ENCODE measurements at places on chromosomes 6 and 20.
A peak's percentile ranks its signal among the peaks of the same experiment; 100 is the strongest.

GRCh38 chr6:75800133-75800532, 51.1 kb downstream of the MYO6 start:
- no peak for DNase-seq

DNA sequence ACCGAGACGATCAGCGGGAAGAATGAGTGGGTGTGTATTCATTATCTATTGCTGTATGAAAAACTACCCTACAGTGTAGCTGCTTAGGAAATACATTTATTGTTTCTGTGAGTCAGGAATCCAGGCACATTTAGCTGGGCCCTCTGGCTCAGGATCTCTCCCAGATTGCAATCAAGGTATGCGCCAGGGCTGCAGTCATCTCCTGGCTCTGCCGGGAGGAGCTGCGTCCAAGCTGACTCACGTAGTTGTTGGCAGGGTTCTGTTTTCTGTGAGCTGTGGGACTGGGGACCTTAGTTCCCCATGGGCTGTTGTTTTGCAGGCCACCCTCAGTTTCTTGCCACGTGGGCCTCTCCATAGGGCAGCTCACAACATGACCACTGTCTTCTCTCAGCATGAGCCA, 68.2 kb upstream of the FUCA2 start:
- DNase-seq = no peak

- DNase-seq = no peak
Observed at GRCh38 chr6:146542881-146543210, 787 bp upstream of the RAB32 start.

DNA sequence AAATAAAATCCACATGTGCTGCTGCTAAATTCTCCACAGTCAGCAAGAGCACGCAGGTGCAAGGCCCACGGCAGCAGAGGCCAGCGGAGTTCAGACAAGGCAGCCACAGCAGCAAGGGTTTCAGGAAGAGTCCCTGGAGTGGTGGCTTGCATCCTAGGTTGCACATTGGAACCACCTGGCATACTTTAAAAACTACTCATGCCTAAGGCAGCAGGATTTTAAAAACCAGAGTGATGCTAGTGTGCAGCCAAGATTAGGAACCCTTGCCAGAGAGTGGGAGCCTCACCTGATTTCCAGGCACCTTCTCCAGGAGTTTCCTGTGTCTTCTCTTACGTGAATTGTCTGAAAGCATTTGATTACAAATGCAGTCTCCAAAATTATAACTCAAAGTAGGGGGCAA, 104.0 kb upstream of the GPR6 start:
- peak; percentile 13 for DNase-seq

DNA sequence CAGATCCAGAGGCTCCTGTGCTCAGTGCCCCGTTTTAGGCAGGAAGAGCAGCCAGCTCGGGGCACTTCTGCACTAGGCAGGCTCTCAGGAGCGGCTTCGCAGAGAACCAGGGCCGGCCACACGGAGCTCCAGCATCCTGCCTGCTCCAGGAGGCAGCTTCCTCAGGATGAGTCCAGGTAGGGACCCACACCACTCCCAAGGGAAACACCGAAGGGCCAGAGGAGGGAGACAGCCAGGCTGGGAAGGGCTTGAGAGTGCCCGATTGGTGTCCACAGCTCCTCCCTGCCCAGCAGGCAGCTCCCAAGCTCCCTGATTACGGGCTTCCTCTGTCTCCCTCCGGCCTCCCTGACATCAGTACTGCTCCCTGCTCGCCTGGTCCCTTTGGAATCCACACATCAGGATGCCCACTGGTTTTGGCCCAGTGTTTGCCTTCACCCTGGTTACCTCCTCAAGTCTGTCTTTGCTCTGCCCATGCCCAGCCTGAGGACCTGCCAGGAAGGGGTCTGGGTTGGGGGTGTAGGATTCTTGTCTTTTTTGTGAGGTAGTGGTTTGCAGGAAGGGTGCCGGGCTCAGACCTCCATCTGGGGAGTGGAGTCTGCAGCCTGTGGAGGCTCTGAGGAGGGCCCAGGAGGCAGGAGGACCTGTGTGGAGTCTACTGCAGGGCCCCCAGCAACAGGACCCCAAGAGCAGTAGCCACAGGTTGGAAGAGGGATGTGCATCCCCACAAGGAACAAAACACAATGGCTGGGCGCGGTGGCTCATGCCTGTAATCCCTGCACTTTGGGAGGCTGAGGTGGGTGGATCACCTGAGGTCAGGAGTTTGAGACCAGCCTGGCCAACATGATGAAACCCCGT, 11.2 kb upstream of the PYGB start:
- no peak for DNase-seq

- DNase-seq = no peak
Observed at GRCh38 chr6:169445227-169445626, 191.6 kb upstream of the THBS2 start.

DNA sequence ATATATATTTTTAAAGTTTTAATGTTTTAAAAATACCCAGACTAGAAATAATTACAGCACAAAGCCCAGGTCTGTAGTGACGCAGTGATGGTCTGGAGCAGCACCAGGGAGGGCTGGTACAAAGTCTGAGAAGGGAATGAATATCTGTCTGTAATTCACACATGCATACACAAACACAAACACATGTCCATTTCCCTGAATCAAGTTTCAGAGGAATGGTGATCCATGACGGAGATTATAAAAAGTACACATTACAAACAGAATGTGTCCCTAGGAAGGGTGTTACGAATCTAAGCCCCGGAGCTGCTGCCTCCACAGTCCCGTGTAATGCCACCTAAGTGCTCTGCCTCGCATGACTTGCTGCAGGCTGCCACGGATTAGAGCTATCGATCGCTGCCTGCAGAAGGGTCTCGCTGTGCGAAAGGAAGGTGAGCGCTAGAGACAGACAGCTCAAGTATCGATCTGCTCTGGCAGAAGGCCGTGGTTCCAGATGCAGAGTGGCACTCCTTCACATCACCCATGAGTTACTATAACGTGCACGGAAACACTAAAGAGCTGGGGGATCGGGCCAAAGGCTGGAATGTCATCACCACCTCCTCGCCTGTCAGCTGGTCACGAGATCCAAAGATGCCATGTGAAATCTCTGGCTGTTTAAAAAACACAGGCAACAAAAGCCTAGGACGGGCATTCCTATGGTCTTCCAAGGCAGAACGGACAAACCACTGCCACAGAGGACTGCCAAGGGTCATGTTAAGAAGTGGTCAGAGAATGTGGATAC, 87.1 kb downstream of the INSM1 start:
- DNase-seq = no peak

DNA sequence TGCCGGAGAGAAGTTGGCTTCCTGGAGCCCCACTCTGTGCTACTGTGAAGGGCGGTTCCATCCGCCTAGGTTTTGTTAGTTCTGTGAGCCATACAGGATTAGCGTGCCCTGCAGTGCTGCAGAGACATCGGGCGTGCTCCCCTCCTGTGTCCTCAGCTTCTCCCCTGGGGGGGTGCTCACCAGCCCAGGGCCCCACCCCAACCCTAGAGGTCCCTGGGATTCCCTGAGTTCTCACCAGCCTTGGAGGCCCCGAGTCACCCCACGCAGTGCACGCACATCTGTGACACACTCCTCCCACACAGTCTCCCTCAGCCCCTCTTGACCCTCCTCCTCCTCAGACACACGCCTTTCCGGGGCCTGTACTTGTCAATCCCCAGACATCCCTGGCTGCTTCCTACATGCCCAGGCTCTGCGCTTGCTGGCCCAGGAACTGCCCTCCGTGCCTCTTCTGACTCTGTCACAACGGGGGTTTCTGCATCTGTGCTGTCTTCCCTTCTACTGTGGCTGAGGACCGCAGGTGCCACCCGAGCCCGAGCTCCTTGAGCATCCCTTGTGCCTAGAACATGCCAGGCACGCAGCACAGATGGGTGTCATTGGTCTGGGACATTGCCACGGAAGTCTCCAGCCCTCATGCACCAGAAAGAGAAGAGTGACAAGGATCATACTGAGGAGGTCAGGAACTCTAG, 123.2 kb upstream of the RPS6KA2 start:
- DNase-seq = no peak

- DNase-seq = peak; percentile 49
Observed at GRCh38 chr6:41887331-41887751, 7.8 kb downstream of the USP49 start.

DNA sequence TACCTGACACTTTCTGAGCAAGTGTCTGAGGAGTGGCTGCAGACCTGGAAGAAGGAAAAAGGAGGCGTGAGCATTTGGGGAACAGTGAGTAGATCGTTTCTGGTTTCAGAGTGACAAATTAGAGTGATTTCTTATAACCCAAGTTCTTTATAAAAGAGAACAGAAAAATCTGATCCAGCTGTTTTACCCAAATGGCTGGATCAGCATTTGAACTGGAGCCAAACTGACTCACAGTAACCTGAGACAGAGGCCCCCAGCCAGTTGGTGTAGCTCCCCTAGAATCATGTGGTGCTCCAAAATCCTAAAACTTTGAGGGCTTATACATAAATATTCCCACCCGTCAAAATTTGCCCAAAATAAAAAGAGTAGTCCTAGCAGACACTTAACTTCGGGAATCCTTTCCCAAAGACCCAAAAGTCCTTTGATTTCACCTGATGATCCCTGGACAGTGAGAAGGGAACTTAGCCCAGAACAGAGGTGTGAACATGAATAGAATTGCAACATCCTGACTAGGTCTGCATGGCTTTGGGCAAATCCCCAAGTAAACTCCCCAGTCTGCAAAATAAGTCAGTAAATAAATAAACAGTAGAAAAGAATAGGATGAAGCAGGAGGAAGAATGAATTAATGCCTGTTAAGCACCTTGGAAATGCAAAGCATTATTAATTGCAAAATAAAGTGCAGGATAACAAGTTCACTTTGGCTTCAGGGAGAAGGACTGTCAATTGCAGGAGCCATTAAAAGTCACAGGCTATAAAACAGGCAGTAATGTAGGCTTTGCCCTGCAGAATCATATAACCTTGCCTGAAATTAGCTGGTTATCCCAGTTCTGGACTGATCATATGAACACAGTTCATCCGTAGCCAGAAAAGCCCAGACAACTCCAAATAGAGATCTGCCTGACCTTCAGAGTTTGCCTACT, 262.0 kb upstream of the JARID2 start:
- no peak for DNase-seq

Data from ecto neural progenitor cell (in vitro differentiated cells).